ENCODE measurements at places on chromosomes 12 and 14.
A peak's percentile ranks its signal among the peaks of the same experiment; 100 is the strongest.

GRCh38 chr12:42039176-42039575 lies 105.5 kb downstream of the GXYLT1 start:
- no peak for DNase-seq

DNA sequence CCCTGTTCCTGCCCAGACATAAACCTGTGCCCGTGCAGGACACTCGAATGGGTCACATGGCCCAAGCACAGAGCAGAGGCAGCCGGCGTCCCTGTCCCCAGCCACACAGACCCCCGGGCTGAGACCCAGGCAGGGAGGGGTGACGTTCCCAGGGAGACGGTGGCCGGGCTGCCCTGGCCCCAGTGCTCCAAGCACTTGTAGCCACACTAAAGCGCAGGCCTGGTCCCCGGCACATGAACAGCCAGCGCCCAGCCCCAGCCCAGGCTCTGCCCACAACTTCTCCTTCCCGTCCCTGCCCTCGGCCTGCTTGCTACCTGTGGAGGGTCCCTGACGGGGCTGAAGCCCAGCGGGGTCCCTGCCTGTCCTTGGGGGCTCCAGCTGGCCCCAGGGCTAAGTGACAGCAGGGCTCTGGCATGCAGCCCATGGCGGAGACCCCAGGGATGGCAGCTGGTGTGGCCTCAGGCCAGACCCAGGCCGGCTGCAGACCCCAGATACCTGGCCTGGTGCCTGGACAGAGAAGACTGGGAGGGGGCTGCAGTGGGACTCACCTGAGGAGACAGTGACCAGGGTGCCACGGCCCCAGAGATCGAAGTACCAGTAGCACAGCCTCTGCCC lies 338.4 kb downstream of the TMEM121 start:
- DNase-seq, result no peak

- no peak for DNase-seq
Measured at GRCh38 chr12:11136075-11136474, 1.6 kb upstream of the TAS2R30 start.

DNA sequence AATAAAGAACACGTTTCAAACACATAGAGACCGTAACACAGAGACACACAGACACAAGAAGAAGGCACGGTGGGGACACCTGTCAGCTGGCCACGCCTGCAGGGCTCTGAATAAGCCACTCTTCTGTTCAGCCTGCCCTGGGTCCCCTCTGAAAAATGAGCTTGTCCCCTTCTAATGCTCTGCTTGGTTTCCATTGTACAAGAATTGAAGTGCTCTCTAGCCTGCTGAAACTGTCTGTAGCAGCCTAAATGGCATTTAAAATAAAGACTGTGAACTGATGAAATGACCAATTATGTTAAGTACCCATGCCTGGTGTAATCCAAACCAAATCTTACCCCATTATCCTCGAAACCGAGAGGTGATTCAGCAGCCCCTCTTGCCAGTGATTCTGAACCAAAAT lies 139.8 kb downstream of the FOXN3 start:
- no peak for DNase-seq

GRCh38 chr12:96500693-96501092 lies 11.3 kb downstream of the CFAP54 start:
- no peak for DNase-seq

- no peak for DNase-seq
Measured at GRCh38 chr12:263574-263973, 938 bp upstream of the SLC6A13 start.

DNA sequence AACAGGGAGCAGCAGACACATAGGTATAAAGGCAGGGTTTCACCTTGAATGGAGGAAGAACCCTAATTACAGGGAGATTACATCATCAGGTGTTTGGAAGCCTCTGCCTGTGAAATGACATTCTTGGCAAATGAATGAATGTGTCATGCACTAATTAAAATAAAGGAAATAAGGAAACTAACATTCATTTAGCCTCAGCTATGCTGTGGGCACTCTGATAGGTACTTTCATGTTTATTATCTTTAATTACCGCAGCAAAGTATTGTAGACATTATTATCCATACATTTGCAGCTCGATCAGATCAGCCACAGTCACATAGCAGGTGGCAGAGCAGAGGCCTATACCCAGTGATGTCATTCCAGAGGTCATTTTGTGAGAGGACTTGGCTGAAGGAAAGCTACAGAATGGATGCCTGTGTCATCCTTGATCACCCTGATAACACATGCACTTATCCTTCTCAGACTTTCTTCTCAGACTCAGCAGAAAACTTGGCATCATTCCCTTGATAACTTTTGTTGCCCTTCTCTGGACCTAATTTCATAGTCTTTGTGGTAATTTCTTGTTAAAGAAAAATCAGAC lies 18.4 kb downstream of the ZNF664 start:
- DNase-seq, result no peak

DNA sequence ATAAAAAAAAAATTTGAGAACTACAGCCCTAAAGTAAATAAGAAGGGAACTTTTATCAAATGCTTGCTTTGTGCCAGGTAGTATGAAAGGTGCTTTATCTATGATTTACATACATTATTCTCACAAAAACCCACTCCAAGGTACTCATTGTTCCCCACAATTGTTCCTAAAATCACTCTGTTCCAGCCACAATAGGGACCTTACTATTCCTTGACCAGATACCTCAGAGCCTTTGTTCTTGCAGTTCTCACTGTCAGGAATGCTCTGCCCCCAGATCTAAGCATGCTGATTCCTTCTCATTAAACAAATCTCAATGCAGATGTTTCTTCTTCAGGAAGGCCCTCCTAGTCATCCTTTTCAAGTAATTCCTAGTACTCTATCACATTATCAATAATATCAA lies 60.2 kb downstream of the PPP1R12A start:
- no peak for DNase-seq

GRCh38 chr12:49365542-49365941 lies 1.7 kb upstream of the SPATS2 start:
- no peak for DNase-seq

DNA sequence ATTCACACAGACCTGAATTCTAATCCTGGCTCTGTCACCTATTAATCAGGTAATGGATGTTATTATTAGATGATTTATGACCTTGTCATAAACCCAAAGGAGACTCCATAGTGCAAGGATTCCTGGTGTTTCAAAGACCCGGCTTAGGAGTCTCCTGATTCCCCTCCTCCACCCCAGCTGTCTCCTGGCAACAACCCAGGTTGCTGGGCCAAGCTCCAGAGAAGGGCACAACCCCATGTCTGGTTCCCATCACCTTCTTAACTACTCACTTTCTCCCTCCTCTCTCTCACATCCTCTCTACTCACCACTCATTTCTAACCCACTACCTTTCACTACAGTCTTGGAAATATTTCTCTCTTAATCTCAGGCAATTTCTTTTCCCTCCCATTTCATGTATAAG lies 41.6 kb downstream of the RHOJ start:
- no peak for DNase-seq

GRCh38 chr12:14950982-14951746 lies 10.2 kb downstream of the ARHGDIB start:
- no peak for DNase-seq

DNA sequence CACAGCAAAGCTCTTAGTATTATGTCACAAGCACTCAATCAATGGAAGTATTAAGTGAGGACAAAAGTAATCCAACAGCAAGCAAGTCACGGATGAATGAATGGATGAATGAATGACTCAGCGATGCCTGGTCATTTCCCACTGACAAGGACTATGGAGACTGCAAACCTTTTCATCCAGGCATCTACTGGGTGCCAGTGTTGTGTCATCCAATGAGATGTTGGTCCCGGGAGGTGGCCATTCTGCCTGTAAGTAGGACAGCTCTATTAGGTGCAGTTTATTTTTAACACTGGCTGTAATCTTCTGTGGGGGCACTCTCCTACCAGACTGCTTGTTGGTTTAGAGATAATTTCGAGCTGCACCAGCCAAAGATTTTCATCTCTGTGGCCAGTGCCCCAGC lies 39.4 kb downstream of the STAB2 start:
- DNase-seq, result no peak

- DNase-seq, result no peak
Measured at GRCh38 chr12:110637869-110638441, 24.0 kb downstream of the TCTN1 start.

- DNase-seq, result no peak
Measured at GRCh38 chr12:52975204-52975603, 26.3 kb downstream of the KRT18 start.

- peak; percentile 4 for DNase-seq
Measured at GRCh38 chr12:43805149-43805859, 813 bp downstream of the TWF1 start.

GRCh38 chr12:93908846-93909567 lies 231.8 kb downstream of the CRADD start:
- DNase-seq, result no peak

DNA sequence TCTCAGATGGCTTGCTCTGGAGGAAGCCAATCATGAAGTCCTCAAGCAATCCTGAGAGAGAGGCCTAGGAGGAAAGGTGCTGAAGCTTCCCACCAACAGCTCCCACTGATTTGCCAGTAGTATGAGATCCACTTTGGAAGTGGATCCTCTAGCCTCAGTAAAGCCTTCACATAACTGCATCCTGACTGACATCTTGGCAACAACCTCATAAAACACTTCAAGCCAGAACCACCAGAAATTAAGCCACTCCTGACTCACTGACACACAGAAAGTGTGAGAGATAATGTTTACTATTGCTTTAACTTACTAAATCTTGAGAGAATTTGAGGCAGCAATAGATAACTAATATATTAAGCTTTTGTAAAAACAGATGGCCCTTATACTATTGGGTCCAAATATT lies 11.7 kb upstream of the TMX1 start:
- DNase-seq, result no peak

DNA sequence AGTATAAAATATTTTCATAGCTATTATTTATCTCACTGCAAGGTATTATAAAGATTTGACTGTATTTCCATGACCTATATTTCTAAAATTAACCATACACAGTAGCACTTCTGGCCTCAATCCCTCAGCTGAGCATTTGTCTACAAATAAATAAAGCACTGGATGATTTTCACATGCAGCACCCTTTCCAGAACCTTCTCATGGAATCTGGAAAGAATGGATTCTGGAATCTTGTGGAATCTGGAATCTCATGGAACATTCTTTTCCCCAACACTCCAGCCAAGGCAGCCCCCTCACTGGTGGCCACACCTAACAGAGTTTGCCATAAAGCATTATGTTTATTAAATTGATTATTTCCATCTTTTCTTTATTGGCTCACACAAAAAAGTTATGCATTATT lies 199.2 kb downstream of the MSRB3 start:
- DNase-seq, result no peak

GRCh38 chr12:49304161-49304560 lies 9.2 kb downstream of the PRPH start:
- DNase-seq, result no peak

DNA sequence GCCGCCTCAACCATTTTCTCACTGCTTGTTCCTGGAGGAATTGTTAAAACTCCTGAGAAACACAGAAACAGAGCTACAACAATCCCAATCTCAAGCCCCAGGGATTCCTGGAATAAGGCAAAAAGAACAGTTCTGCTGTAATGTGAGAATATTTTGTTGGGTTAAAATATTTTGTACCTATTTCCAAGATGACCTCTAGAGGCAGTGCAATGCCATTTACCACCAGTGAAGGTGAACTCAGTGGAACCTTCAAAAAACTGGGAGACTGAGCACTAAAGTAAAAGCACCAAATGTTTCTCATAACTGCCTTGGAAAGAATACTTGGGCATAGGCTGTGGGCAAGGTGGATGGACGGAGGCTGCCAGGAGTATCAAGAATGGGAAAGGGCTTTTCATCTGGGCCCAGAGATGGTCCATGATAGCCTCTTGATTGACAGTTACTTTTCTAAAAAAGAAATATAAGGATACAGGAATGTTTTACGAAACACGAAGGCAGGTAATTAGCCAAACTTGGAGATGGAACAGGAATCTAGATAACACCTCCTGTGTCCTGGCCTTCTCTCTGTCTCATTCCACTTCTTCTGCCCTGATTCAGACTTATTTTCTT lies 334.0 kb upstream of the FLRT2 start:
- DNase-seq, result no peak

DNA sequence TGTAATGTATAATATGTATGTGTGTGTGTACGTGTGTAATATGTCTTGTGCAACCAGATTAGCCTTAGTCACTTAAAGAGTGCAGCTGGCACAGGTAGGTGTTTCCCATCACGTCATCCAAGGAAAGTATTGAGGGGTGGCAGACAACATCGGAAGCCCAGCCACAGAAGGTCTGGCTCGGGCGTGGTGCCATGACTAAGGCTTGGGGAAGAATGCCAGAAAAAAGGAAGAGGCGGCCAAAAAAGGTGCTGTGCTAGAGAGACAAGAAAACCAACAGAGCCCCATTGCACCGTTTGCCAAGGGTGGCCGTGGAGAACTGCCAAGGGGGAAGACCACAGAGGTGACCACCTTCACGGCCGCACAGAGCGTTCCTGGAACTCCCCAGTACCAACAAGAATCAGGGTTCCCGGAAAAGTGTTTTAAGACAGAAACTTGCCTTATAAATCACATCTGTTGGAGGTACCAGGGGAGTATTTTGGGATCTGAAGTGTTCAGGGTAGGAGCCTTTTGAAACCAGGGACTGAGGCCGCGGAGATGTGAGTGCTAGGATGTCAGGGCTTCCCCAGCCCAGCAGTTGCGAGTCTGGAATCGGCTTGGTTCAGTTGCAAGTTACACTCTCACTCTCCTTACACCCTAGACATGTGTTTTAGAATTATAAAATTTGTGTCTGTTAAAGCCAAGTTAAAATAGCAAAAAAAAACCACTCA lies 131.2 kb upstream of the DYRK2 start:
- DNase-seq, result no peak

DNA sequence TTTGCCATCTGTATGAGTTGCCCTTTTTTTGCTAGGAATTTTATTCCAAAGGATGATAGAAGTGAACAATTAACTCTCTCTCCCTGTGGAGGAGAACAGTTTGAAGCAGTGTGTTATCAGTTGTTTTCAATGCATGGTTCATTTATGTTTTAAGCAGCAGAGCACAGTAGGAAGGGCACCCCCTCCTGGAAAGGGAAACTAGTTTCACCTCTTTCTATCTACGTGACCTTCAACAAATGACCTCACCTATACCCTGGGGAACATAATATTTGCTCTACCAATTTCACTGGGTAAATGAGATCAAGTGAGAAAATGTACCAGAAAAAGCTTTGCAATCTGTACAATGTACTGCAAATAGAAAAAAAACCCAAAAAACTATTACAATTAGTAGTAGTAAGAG lies 5.4 kb upstream of the DCP1B start:
- DNase-seq, result no peak

- no peak for DNase-seq
Measured at GRCh38 chr14:104171029-104171697, 32.8 kb downstream of the KIF26A start.

DNA sequence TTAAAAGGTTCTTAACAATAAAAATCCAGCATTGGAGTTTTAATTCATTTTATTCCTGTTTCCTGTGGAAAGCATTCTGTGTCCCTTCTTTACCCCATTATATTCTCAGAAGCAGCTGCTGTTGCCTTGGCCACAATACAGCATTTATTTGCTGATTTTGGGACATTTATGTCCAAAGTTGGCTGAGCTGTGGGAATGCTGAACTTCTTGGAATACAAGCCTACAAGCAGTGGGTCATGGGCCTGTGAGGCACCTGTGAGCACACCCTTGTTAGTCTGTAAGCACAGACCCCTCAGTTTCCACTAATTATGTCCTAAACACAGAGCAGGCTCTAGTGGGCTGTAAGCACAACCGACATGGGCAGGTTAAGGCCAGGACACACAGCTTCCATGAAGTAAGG lies 122.2 kb upstream of the IGF1 start:
- no peak for DNase-seq
